ENCODE measurements at places on chromosomes 11 and 22.

DNA sequence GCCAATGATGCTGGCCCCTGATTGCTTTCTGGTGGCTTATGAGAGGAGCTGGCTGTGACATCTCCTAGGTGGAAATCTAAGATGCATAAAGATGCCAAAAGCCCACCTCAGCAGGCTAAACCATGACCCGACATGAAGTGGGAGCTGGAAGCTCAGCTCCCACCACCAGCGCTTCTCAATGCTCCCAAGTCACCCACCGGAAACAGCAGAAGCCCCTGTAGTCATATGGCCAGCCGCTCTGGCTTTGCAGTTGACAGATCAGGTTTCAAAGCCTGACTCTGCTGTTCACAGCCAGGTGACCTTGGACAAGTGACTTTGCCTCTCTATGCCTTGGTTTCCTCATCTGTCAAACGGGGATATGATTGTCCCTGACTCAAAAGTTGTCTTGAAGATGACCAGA is 29.1 kb upstream of the ANO1 start:
- DNase-seq, result no peak

- no peak for DNase-seq
These were observed 219.0 kb downstream of the CASP12 start for GRCh38 chr11:104679258-104679657.

DNA sequence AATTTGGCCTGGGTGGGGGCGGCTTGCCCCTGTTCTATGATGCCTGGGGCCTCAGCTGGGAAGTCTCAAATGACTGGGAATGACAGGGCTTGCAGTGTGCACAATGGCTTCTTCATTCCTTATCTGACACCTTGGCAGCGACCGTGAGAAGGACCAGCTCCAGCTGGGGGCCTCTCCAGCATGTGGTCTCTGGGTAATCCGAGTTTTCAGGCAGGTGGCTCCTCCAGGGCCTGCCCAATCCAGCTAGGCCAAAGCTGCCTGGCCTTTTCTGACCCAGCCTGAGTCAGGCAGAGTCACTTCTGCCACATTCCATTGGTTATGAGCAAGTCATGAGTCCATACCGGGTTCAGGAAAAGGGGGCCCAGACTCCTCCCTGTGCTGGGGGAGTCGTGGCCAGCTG is 646.0 kb downstream of the OPCML start:
- DNase-seq, result no peak

DNA sequence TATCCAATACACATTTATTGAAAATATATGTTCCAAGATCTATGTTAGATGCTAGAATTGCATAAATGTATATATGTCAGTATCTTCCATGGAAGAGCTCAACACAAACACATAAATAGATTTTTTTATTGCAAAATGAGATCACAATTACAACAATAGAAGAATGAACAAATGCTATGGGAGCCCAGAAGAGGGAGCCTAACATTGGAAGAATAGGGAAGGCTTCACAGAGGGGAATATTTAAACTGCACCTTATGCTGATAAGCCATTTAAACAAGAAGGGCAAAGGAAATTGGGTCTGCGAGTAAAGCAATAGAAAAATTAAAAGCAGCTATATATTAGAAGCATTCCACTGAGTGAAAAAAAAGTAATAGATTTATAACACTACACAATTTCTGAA is 96.1 kb upstream of the LRRC55 start:
- no peak for DNase-seq

DNA sequence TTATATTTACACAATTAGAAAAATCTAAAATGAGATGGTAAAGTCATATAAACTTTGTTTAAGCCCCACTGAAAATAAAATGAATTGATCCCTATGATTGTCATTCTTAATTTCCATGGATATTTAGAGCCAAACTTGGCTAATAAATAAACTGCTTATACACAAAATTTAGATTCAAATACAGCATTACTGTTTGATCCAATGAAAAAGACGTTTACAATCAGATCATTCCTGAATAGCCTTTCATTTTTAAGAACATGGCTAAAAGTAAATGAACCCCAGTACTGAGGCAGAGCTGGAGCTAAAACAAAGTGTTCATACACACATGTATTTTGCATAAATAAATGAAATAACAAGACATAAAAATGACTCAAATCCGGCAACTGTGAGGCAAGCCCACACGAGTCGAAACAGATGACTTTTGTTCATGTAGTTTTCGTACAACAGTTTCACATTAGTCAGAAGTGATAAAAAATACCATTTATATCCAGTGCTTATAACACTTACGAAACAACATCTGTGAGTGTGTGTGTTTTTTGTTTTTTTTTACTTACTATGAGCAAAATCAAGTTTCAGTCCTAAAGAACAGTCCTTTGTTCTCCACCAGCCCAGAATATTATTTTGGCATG is 386.5 kb downstream of the SOX6 start:
- DNase-seq, result no peak

- no peak for DNase-seq
These were observed 937.9 kb upstream of the CCDC90B start for GRCh38 chr11:84224042-84224441.

DNA sequence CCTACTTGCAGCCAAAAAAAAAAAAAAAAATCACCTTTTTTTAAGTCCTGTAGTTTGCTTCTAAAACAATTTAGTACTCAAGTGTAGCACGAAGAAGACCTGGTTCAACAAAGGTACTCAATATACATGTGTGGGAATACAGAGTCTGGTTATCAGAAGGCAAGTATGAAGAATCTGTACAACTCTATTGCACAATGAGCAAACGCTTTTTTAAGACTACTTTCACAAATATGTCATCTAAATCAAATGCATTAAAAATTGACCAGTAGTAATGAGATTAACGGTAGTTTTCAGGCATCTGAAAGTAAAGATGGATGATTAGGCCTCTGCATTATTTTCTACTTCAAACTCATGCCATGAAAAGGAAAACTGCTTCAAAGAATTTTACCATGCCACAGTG is 9.5 kb downstream of the CHORDC1 start:
- DNase-seq, result no peak

DNA sequence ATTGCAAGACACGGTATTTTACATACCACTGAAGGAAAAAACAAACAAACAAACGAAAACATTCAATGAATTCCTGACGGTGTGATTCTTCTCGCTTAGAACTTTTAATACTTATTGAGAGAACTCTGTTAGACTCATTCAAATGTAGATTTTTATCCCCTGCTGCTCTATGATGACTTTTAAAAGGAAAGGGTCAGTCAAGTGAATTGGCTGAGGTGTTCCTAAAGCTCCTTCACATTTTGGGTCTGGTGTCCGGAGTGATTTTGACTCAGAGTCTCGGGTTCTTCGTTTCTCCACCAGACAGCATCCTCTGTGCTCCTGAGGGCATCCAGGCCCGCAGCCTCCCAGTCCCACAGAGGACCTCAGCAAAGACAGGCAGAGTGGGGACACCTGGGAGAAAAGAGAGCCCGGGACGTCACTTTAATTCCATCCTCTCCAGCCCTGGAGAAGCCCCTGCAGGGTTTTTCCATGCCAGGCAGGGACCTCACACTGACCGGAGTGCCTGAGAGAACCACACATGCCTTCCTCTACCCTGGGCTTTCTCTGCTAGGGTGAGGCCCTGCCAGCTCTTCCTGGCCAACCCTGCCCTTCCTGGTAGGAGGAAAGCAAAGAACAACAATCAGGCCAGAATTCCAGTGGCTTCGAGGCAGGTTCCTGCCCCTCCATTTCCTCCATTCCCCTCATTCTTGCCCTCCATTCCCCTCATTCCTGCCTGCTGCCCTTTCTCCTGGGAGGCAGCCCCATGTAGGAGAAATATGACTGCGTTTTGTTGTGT is 1.4 kb upstream of the CSF2RB start:
- no peak for DNase-seq

GRCh38 chr11:79896258-79896657 is 455.4 kb upstream of the TENM4 start:
- DNase-seq, result no peak

- DNase-seq, result no peak
These were observed 5.0 kb upstream of the CCDC81 start for GRCh38 chr11:86369668-86370067.

DNA sequence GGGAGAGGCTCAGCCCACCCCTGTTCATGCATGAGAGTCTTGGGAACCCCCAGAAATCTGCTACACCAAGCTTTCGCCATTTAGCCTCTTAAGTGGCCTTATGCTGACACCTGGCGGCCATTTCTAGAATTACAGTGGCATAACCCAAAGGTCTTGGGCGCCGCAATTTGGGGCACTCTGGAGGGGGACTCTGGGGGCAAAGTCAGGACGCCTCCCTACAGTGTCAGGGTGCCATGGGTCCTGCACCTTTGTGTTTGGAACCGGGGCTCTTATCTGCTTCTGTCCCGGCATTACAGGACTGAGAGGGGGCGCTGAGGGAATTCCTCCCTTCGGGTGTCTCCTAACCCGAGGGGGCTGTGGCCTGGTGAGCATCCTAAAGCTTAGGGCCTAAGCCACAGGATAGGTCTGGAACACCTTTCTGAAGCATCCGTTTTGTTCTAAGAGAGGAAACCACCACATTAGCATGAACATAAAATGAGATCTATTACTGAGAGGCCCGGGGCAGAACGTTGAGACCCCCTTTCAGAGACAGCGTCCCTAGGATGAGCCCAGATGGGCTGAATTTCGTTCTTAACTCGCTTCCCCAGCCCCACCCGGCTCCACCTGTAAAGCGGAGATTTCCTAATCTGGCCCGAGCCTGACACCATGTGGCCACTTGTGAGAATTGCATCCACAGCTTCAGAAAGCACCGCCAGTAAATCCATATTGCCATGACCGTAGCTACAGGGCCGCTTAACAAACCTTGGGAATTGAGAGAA is 9.3 kb downstream of the INS start:
- DNase-seq, result peak; percentile 81

- DNase-seq, result no peak
These were observed 261.1 kb upstream of the ANO3 start for GRCh38 chr11:26070714-26071380.

- DNase-seq, result no peak
These were observed 15.2 kb upstream of the MTMR2 start for GRCh38 chr11:95939091-95939490.

DNA sequence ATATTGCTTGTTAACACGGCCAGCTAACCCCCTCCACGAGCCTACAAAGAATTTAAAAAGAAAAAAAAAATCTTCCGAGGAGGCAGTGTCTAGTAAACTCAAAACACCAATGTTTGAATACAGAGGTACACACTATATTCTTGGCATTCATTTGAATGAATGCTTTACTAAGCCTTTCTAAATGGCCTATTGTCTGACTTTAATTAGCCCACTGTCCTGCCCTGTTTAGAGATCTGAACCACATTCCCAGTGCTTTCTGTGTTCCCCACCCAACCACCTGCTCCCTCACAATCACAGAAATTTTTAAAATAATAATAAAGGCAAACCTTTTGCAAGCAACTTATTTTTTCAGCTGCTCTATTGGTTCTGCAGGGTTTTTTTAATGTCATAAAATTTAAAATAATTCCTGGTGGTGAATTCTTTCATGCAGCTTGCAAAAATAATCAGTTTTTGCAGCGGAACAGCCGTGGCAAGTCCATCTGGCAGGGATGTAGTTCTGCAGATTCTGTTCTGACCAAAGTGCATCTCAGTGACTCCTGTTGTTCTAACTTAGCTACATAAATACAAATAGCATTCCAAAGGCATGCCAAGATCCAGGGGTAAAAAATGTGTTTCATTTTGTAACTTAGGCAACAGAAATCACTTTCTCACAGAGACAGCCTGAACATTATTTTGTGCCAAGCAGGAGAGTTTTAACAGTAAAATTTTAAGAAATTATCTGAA is 23.8 kb downstream of the POU2AF2 start:
- DNase-seq, result no peak

- no peak for DNase-seq
These were observed 223.8 kb downstream of the FAM76B start for GRCh38 chr11:95565724-95566141.

DNA sequence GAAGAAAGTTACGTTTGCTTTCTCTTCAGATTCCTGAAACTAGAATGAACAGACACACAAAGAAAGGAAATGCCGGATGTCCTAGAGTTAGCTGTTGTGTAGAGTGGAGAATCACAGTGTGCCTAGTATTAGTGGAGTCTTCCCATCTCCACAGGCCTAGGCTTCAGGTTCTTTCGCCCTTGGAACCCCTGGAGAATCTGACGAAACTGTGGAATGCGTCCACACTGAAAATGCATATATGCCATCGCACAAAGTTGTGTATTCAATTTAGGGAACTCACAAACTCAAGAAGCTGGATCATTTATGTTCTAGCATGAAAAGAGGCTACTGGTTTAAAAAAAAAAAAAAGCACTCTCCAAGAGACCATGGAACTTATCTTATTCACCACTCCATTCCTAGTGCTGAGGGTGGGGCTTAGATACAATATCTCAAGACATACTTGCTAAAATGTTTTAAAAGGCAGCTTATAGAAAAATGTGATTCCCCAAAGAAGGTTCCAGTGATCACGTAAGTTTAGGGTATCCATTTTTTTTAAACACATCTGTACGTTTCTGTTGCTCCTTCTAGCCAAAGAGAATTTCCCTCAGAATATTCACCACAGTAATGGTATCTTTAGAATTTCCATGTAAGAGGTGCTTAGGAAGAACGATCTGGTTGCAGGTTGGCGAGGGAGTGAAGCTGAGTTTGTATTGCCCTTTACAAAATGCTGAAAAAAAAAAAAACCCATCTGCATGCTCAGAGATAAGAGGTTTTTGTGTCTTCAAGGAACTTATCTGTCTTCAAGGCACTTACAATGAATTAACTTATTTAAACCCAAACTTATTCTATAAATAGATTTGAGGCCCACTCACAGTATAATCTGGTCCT is 20.0 kb downstream of the MAML2 start:
- no peak for DNase-seq

DNA sequence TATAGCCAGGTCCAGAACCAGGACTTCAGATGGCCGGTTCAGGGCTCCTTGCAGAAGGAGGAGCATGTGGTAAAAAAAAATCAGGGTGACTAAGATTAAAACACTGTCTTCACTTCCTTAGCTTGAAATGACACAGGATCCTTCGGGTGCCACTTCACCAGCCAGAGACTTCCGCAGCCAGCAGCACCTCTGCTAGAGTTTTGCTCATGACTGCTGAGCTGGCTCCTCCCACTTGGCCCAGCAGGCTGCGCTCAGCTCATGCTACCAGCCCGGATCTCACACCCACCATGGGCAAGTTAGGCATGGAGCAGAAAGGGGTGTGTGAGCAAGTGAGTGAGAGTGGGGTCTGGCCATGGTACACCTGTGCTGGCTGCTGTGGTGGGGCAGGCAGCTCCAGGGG is 6.6 kb upstream of the MS4A18 start:
- DNase-seq, result no peak

- no peak for DNase-seq
These were observed 10.2 kb upstream of the MPPED1 start for GRCh38 chr22:43401661-43402060.

GRCh38 chr22:31177420-31178162 is 17.6 kb downstream of the RNF185 start:
- no peak for DNase-seq

GRCh38 chr11:130179396-130180306 is 20.1 kb downstream of the ST14 start:
- no peak for DNase-seq

DNA sequence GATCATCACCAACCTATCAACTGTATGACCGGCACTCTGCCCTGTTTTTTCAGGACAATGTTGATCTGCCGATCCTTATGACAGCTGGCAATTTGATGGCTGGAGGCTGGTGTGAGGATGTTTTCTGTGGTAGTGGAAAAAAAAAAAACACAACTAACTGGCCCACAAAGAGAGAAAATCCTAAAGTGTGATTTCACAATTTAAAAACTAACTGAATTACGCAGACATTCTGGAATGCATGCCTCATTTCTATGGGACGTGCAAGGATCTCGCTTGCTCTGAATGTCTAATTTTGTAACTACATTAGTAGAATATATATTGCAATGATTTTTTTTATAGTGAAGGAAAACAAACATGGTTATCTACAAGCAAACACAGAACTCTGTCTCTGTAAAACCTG is 590.5 kb downstream of the ETS1 start:
- DNase-seq, result no peak

GRCh38 chr11:128618603-128619002 is 31.2 kb upstream of the ETS1 start:
- no peak for DNase-seq
